ENCODE measurements at places on chromosomes 3 and 15.
A peak's percentile ranks its signal among the peaks of the same experiment; 100 is the strongest.

DNA sequence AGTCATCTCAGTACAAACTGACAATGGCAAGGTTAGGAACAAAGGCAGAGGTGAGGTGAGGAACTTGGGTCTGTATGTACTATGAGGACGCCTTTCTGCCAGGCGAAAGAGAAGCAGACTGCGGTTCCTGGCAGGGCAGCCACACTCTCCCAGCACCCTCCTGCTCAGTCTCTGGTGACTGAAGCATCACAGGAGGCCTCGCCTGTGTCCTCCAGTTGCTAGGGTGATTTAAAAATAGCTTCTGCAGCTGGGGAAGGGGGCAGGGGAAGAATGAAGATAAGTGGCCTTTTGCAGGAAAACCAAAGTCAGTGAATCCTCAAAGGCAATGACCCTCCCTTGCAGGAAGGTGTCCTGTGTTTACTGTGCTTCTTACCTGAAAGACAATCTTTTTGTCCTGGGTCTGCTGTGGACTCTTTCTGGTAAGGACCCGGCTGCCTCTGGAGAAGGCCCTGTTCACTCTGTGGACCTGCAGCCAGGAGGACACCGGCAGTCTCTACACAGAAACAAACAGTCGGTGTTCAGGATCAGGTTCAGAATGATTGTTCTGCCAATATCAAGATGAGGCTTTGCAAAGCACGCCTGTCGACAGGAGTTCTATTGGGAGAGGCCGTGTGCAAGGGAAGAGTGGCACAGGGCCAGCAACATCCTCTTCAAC, 65.7 kb upstream of the DGKG start:
- no peak for DNase-seq

DNA sequence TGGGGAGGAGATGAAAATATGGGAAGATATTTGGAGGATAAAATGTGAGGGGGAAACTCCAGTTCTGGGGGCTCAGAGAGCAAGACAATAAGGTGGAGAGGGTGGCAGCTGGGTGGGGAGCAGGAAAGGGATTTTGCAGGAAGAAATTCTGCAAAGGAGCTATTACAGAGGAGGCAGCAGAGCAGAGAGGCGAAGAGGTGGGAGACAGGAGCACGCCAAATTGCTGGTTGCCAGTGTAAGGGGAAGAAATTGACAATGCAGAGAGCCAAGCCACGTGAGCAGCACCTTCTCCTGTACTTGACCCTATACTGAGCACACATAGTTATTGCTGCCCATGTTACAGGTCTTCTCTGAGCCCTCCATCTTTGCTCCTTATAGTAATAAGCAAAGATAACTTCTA, 190.3 kb upstream of the ONECUT1 start:
- DNase-seq = no peak

GRCh38 chr3:76026379-76026778, 241.0 kb upstream of the ZNF717 start:
- no peak for DNase-seq

DNA sequence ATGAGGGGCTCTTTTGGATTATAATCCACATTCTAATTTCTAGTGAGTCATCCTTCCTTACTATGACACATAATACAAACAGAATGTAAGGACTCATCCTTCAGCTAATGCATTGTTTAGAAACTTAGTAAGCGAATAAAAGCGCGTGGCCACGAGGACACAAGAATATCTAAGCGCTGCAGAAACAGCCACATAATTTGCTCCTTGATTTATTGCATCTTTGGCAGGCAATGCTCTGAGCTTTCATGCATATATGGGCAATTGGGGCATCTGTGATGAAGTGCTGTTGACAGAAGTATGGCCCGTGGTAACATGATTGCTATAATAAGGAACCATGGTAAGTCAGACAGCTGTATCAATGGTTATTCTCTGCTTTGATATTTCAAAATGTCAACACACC, 191.3 kb upstream of the ZNF385D start:
- no peak for DNase-seq

- DNase-seq = no peak
These were observed 6.2 kb upstream of the SSUH2 start for GRCh38 chr3:8650583-8651416.

GRCh38 chr3:67048715-67049074, 50.6 kb downstream of the KBTBD8 start:
- DNase-seq = no peak

DNA sequence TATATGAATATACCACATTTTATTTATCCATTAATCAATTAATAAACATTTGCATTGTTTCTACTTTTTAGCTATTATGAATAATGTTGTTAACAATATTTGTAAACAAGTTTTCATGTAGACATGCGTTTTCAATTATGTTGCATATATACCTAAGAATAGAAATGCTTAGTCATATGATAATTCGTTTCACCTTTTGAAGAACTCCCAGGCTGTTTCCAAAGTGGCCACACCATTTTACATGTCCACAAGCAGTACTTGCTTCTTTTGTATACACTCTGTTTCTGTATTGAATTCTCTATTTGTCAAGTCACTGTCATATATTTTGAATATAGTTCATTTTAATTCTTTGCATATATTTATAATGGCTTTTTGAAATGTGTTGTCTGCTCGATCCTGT, 206.9 kb upstream of the ZBTB20 start:
- DNase-seq = no peak

- DNase-seq = peak; percentile 35
These were observed 101.3 kb downstream of the DPH6 start for GRCh38 chr15:35444557-35445204.

- no peak for DNase-seq
These were observed 856 bp downstream of the ABCF3 start for GRCh38 chr3:184186902-184187207.

GRCh38 chr3:117989982-117990381, 1044.7 kb downstream of the IGSF11 start:
- no peak for DNase-seq

DNA sequence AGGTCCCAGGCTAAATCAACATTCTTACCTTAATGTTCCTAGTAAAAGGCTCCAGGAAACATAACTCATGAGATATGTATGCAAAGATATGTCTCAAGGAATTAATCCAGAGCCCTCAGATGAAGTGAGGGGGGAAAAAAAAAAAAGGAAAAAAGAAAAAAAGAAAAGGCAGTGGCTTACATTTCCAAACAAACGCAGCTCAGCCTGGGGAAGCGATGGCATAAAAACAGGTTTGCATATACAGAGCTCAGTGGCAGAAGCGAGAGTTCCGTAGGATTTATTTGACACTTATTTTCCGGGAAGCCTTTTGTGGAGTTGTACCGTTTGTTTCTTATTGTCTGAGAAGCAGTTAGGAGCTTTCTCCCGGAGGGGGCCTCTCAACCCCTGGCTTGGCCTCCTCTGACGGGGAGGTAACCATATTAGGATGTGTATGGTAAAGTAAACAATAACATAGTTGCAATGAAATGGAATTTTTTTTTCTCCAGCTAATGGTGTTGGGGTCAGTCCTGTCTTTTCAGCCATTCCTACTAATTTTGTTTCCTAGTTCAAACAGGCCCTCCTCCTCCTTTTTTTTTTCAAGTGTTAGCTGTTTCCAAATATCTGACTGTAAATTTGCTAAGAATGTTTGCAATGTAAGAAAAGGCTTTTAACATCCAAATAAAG, 338.6 kb downstream of the FOXP1 start:
- DNase-seq = no peak

GRCh38 chr3:78255403-78255802, 1215.5 kb downstream of the ROBO2 start:
- DNase-seq = no peak

- no peak for DNase-seq
These were observed 87.3 kb downstream of the PEX5L start for GRCh38 chr3:179949412-179949811.

DNA sequence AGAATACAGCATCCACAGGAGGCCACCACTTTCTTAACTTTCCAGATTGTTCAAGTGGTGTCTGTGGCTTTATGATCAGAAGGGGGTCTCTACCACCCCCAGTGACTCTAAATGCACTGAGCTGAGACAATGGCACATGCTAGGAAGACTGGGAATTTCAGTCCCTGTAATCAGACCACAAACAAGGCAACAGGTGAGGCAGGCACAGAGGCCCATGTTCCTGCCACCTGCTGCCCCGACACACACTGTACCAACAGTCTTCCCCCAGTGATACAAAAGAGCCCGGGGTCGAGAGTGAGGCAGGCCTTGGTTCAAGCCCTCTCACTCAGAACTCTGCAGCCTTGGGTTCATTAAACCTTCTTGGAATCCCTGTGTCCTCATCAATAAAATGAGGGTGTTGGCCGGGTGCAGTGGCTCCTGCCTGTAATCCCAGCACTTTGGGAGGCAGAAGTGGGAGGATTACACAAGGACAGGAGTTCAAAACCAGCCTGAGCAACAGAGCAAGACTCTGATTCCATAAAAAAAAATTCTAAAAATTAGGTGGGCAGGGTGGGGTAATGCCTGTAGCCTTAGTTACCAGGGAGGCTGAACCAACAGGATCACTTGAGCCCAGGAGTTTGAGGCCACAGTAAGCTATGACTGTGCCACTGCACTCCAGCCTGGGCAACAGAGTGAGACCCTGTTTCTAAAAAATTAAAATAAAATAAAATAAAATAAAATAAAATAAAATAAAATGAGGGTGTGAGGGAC, 55.8 kb downstream of the ADCY5 start:
- no peak for DNase-seq

GRCh38 chr15:59366333-59367021, 6.2 kb downstream of the MYO1E start:
- no peak for DNase-seq

GRCh38 chr3:98068824-98069223, 18.1 kb upstream of the OR5AC2 start:
- DNase-seq = no peak

DNA sequence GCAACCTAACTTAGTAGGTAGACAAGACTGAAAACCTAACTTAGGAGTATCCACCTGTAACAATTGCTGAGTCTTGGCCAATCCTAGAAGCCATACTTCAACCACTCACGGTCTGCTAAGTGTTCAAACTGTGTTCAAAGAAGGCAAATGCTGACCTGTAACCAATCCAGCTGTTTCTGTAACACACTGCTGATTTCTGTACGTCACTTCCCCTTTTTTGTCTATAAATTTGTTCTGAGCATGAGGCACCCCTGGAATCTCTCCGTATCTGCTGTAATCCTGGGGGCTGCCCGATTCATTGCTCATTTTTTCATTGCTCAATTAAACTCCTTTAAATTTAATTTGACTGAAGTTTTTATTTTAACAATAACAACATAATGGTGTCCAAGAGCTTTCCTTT, 451.4 kb upstream of the ATP10A start:
- DNase-seq = no peak

DNA sequence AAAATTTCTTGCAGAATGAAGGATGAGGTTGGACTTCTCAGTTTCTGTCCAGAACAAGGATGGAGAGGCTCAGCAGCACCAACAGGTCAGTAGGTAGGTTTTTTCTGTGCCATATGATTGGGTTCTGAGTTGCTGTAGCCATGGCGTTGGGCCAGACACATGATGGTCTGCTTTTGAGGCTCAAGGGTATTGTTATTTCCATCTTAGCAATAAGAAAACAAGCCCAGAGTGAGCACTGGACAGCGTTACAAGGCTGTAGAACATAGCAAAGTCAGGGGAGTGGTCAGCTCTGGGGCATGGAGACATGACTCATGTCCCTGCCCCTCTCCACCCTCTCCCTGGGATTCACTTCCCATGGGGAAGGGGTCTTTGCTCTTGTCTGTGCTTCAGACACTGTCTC, 137.6 kb upstream of the TOPAZ1 start:
- no peak for DNase-seq

GRCh38 chr3:15556512-15556911, 35.0 kb upstream of the COLQ start:
- peak; percentile 43 for DNase-seq

GRCh38 chr3:111739311-111739911, 119.7 kb upstream of the PHLDB2 start:
- DNase-seq = no peak

DNA sequence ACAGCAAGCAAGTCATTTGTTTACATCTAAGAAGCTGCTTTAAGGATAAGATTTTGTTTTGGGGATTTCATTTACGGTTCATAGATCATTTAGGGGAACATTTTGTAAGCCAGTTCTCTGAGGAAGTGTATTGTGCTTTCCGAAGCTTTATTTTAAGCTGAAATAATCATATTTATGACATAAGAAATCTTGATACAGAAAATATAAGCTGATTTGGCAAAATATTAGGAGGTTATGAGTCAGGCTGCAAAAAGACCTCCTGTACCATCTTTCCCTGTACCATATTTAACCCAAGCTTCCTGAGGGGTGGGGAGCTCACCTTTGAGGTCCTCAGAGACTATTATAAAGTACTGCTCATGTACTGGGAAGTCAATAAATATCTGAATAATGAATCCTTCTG, 8.1 kb upstream of the EIF4E3 start:
- no peak for DNase-seq

DNA sequence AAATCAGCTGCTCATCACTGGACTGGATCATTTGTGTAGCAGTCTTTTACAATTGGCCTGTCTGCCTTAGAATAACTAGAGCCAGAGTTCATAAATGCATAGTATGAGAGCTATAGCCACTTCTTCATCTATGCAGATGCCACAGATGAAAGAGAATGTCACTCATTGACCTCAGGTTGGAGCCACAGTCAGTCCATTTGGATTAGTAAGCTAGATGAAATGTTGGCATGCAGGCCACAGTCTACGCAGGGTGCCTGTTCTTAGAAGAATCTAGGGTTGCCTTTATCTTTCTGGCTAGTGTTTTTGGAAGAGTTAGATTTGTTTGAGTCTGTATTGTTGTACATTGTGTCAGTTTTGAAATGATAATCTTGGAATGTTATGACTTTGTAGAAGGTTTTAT, 25.4 kb upstream of the EDEM1 start:
- DNase-seq = no peak

GRCh38 chr3:183378951-183379350, 49.5 kb downstream of the MCF2L2 start:
- no peak for DNase-seq

GRCh38 chr15:83462953-83463433, 15.9 kb downstream of the SH3GL3 start:
- DNase-seq = no peak

GRCh38 chr3:98735761-98736269, 27.3 kb upstream of the ST3GAL6 start:
- no peak for DNase-seq

DNA sequence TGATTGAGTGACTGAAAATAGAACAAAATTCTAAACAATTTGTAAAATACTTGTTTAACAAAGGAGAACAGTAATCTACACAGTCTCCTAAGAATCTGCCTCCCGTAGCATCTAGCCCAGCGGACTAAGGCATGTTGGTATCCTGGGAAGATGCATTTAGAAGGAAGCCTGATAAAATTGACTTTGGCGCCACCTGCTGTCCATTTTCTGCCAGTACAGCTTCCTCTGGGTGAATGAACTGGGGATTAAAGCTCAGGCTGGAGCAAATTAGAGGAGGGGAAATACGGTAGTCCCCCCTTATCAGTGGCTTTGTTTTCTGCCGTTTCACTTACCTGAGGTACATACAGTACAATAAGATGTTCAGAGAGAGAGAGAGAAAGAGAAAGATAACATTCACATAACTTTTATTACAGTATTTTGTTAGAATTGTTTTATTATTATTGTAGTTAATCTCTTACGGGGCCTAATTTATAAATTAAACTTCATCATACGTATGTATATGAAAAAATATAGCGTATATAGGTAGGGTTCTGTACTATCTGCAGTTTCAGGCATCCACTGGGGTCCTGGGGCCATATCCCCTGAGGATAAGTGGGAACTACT, 191.6 kb downstream of the GAP43 start:
- DNase-seq = peak; percentile 69

Data from CD4-positive, alpha-beta T cell treated with Interleukin-17A for 1 hour (primary cell).